ENCODE measurements at places on chromosomes 1 and 21.

DNA sequence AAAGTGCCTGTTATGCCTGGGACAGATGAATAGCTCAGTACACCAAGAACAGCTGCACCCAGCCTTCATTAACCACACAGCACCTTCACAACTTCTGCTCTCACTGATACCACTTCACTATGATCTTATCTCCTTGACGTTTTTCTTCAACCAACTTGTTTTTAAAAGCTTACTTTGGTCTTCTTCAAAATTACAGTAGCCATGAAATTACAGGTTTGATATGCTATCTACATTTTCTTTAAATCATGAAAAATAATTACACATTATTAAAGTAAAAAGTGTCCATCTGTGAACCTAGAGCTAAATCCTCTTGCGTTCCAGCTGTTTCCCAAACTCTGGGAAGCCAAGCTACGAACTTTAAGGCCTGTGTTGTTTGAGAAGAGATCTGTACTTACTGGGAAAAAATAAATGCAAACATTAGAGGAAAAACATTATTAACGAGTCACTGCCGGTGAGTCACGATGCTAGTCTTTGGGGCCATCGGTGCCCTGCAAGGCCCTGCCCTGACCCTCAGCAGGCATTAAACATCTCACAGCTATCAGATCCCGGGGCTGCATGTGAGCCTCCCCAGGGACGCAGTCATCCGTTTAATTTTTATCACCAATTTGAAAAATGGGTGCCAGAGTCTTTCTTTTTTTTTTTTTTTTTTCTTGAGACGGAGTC is 56.3 kb upstream of the GPR153 start:
- peak; percentile 77 for DNase-seq

DNA sequence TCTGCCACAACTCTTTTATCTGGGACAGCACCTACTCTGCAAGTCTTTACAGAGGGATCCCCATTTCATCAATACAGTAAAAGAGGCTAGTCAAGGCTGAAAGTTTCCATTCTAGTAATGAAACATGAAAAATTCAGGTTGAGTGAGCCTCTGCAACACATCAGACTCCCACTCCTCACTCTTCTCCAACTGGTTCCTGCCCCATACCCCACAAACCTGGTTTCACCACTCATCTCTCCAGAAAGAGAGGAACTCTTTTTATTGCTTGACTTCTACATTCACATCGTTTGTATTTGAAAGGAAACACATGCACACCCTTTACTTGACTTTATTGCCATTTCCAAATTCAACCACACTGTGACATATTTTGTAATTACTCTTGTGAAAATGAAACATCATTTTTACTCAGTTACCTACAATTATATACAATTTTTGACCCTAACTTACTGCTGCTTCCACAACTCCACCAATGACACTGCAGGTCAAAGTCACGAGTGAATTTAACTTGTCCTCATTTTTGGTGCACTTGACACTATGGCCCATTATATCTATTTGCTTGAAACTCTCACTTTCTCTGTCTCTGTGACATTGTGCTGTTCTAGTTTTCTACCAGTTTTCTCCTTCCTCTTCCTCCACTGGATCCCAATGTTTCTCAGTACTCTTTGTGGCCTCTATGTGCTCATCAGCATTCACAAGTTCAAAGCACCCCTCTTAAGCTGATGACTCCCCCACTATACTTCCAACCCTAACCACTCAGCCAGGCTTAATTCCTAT is 8.0 kb downstream of the STX6 start:
- DNase-seq, result no peak

- no peak for DNase-seq
Measured at GRCh38 chr1:92298213-92298572, 594 bp downstream of the GLMN start.

DNA sequence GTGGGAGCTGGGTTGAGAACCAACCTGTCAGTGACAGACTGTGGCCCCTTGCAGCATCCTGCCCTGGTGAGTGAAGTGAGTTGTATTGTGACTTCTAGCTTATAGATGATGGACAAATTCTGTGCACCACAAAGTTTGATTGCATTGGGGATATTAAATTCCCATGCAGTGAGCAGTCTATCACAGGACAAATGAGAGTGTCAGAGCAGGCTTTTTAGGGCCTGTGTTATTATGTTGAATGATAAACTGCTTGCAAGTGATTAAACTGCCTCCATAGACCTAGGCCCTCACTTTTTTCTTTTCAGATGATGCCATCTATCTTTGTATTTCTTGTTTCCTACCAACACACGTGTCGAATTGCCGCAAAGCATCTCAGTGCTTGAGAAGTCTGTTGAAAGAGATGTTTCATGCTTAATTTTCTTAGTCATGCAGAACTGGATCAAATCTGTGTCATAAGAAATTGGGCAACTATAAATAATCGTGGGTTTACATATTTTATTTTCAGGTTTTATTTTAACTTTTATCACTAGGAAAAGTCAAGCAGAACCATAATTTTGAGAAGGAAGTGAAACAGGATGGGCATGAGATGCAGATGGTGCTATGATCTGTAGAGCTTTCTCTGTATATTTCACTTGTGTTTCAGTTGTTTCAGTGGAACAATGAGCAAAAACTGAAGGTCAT is 199.2 kb downstream of the S1PR1 start:
- DNase-seq, result no peak

DNA sequence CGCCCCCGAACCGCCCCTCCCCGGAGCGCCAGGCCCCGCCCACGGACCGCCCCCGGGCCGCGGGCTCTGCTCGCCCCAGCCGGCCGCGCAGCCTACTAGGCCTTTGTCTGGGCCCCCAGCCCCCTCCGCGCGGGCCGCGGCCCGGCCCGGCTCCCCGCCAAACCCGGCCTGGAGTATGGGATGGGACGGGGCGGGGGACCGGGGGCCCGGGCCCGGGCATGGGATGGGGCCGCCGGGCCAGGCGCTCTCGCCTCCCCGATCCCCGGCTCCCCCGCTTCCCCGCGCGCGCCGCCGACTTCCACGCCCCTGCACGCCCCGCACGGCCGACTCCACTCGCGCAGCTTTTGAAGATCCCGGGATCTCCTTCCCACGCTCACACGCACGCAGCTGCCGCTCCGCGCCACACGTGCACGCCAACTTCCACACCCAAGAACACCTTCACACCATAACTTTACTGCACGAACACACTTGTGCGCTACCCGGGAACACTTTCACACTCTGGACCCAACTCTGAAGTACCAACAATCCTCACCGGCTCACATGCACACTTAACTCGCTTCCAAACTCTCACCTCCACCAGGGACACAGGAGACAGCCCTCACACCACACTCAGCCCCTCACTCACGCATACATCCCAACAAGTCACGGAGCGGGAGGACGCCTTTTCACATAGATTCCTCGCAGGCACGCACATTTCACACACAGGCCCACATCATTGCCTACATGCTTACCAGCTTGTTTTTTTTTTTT is 437 bp upstream of the HSPG2 start:
- peak; percentile 83 for DNase-seq

All from fibroblast of villous mesenchyme (primary cell).